Anterior cingulate cortex (tissue), 58 donors: ENCODE measurements at places on chromosomes 3 and 15.
A peak's percentile ranks its signal among the peaks of the same experiment; 100 is the strongest.

- DNase-seq = no peak
Observed at GRCh38 chr15:30859091-30859874, 44.4 kb upstream of the FAN1 start.

DNA sequence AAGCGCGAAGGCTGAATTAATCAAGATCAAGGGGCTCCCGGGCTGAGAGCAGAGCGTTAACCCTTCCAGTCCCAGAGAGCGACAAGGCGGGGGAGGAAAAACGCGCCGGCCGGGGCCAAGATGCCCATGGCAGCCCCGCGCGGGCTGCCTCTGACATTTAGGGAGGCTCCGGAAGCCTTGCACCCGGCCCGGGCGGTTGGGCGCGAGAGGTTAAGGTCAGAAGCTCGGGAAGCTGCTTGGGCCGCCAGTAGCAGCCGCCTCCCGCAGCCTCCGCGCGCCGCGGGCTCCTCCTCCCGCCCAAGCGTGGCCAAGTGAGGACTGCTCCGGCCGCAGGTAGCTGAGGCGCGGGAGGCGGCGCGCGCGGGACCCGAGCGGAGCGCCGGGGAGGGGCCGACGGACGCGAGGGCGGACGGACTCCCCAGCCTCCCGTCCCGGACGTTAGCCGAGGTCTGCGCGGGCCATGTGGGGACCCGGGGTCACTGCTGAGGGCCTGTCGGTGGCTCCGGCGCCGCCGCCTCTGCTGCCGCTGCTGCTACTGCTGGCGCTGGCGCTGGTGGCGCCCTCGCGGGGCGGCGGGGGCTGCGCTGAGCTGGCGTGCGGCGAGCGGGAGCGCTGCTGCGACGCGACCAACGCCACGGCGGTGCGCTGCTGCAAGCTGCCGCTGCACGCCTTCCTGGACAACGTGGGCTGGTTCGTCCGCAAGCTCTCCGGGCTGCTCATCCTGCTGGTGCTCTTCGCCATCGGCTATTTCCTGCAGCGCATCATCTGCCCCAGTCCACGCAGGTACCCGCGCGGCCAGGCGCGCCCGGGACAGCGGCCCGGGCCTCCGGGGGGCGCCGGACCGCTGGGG, at the start of gene C3orf80:
TSS of gene C3orf80 (plus strand) at position 247 of the 850 bp plus-strand sequence. CDS start at position 461, 214 bp downstream.
- DNase-seq = peak; percentile 55

DNA sequence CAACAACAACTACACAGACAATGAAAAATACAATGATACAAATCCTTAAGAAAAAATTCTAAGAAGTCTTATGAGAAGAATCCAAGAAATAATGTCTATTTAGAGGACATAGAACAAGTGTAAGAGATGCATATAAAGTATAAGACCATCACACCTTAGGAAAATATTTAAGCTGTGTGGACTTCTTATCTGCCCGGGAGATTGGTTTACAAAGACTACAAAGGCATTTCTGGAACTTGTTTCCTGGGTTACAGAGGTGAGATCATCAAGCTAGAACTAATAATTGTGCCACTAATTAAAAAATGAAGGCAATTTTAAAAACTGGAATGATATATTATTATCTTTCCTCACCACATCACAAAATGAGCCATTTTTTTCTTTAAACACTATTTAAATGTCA, 507.1 kb downstream of the GRM7 start:
- no peak for DNase-seq

DNA sequence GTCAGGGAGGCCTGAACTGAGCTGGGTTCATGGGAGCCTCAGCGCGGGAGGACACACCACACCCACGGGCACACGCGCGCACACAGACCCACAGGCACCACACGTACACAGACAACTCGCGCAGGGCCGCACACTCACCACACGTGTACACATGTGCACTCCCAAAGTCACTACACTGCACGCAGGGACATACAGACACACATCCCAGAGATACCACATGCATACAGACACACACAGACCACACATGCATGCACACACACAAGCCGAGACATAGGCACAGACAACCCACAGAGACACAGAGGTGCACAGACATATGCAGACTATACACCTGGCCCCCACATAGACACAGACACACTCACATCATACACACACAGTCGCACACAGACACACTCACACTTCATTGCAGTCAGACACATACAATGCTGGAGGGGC, 1.1 kb upstream of the MGLL start:
- DNase-seq = no peak

DNA sequence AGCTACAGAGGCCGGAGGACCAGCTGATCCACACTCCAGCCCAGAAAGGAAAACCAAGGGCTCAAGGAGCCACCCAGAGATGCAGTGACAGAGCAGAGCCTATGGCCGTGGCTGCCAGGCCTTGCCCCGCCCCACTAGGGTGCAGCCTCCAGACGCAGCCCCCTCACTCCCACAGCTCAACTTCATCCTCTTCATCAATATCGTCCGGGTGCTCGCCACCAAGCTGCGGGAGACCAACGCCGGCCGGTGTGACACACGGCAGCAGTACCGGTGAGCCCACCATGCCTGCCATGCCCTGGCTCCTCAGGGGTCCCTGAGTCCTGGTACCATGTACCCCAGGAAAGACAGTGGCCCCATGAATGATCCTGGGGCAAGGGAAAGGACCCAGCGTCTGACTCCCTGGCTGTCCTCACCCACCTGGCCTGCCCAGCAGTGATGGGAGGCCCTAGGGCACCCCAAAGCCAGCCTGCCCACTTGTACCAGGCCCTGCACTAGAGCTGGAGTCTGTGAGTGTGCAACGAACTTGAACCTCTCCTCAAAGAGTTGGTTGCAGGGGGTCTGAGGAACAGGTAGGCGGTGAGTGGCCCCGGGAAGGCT, 24.2 kb downstream of the PTH1R start:
- no peak for DNase-seq

GRCh38 chr3:154522036-154522602, 92.1 kb upstream of the GPR149 start:
- DNase-seq = no peak

GRCh38 chr3:172690936-172691335, 19.9 kb downstream of the NCEH1 start:
- DNase-seq = no peak

DNA sequence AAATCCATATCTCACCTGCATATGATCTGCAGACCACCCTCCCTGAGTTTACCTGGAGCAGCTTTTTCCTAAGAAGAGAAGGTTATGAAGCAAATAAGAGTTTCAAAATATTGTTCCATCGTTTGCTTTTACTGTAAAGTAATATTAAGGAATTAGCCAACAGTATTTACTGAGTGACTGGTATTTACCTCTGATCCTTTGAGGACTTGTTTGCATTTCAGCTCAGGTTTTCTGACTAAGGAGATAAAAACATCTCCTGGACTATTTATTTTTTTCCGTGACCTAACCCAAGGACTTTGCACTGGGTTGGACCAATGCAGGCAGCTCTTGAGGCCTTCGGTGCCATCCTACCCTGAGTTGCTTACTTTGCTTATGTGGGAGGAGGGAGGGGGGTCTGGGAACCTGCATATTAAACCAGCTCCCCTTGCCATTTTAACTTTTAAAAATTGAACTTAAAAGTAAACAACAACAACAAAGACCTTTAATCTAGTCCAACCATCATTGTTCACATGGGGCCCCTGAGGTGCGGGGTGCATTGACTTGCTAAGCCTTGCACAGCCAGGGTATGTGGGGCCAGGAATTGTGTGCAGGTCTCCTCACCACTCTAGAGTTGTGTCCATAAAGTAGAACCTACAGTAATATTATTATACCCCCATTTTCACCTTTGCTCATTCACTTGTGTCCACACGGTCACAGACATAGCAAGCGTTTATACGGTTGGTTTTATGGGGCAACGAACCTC, 39.3 kb downstream of the TRAK1 start:
- DNase-seq = no peak

DNA sequence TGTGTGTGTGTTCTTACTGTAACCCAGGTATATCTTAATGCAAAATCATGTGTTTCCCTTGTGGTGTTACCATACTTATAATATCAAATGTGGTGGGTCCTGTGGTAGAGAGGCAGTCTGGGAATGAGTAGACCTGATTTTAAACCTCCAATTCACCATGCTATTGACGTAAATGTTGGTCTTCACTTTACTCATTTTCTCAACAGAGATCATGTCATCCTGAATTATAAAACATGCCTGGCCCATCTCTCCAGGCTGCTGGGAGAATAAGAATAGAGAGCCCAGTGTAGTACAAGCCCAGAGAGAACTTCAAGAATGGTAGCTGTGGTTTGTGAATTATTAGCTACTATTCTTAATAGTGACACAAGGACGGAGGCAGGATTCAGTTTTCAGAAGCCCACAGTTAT, 88.1 kb downstream of the MBNL1 start:
- DNase-seq = no peak

DNA sequence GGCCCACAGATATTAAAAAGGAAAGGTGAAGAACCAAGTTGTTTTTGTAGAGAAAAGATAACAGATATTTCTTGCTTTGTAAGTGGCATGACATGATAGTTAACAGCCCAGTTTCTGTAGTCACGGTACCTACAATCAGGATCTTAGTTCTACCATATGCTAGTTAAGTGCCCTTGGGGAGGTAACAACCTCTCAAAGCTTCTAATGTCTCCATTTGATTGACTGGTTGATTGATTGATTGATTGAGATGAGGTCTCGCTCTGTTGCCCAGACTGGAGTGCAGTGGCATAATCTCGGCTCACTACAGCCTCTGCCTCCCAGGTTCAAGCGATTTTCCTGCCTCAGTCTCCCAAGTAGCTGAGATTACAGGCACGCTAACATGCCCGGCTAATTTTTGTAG, 28.5 kb downstream of the SENP5 start:
- no peak for DNase-seq

DNA sequence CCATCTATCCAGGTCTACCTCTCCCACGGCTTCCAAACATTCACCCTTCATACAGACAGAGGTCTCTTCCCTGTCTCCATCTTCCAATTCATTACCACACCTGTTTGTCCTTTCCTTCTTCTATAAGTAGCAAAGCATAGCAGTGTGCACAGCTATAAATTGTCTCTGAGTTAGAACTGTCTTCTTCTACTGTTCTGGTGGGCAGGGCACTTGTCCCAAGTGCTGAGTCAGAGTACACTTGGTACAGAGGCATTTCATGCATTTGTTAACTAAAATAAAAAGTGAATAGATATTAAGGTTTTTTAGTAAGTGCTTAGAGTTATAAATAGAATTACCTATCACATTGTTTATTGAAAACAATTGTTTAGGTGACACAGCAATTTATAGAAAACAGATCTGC, 150.1 kb upstream of the CCDC54 start:
- no peak for DNase-seq

DNA sequence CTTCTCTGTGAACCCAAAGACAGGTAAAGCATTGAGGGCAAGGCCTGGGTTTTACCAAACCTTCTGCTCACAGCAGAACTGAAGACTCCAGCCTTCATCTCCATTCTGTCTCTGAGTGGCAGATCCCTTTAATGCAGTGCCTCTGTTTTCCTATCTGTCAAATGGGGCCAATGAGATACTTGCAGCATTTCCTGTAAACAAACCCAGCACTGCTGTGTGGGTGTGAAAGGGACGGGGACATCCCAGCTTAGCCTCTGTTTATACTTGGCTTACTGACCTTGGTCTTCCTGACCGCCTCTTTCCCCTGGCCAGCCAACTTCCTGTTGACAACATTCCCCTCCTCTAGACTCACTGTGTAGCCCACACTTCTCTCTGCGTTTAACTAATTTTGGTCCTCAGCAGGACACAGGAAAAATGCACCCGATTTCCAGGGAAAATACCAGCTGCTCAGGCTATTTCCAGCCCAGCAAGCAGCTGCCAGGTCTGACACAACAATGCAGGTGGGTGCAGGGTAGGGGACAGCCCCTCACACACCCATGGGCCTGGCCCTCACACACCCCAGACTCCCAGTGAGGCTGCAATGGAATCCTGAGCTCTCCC, 105.9 kb upstream of the HERC1 start:
- DNase-seq = no peak

DNA sequence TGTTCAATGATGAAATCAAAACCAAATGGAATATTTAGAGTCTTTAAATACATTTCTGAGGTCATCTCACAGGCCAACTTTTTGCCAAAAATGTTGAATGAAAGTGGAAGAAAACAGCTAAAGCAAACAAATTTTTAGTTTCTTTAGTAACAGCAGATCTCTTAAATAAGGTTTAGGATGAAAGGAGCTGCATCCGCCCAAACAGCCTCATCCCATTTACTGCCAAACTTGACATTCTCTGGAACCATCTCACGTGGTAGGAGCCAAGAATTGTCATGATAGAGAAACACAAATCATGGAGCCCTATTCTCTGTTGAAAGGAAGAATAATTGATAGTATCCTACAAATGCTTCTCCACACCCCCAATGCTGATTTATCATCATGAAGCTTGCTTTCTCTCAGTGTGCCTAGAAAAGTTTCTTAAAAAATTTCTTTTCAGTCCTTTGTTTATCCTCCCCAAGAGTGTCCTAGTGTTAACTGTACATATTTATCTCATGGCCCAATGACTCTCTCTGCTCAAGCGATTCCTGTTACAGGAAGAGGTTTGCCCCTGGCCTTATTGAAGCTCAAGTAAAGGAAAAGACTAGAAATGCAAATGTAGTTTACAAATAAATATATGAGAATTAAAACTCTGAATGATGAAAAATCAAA, 23.4 kb downstream of the SLC9A9 start:
- no peak for DNase-seq

GRCh38 chr15:96334705-96335410, 4.4 kb downstream of the NR2F2 start:
- DNase-seq = no peak

GRCh38 chr3:152348436-152349177, 79.9 kb downstream of the MBNL1 start:
- DNase-seq = no peak

DNA sequence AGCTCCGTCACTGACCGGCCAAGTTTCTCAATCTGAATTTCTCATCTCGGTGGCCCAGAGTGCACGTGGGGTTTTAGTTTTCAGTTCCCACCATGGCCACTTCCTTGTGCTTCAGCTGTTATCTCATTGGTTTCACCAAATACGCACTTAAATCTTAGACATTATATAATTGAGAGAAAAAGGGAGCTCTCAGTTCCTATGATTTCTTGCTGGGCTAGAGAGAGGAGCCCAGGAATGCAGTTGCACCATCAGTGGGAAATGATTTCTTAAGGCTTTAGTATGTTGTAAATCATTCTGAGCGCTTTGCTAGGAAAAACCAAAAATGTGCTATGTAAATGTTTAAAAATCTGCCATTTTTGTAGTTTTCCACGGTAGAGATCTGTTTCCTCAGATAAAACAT, 53.2 kb downstream of the OXNAD1 start:
- no peak for DNase-seq

GRCh38 chr3:124263168-124263567, 271.2 kb upstream of the ROPN1 start:
- DNase-seq = no peak

GRCh38 chr15:56783156-56783856, 50.0 kb upstream of the ZNF280D start:
- DNase-seq = no peak

DNA sequence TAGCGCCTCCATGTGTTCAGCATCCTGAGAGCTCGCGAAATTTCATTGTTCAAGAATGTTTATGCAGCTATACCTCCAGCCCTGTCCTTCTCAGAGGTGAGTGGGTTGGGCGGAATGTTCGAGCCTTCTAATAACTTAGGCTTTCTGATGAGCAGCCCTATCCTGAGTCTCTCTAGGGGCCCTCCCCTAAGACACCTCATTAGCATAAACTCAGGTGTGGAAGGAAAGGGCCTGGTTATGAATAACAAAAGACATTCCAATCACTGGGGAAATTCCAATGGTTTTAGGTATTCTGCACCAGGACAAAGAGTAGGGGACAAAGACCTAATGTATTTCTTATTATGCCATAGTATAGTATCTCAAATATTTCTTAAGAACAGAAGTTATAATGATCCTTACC, 138.1 kb upstream of the PDZRN3 start:
- DNase-seq = no peak
